ENCODE measurements at places on chromosomes 6 and 20.

GRCh38 chr6:40054602-40055001 lies 120.3 kb upstream of the MOCS1 start:
- no peak for DNase-seq

GRCh38 chr20:35121186-35121585 lies 25.9 kb downstream of the EDEM2 start:
- DNase-seq, result no peak

DNA sequence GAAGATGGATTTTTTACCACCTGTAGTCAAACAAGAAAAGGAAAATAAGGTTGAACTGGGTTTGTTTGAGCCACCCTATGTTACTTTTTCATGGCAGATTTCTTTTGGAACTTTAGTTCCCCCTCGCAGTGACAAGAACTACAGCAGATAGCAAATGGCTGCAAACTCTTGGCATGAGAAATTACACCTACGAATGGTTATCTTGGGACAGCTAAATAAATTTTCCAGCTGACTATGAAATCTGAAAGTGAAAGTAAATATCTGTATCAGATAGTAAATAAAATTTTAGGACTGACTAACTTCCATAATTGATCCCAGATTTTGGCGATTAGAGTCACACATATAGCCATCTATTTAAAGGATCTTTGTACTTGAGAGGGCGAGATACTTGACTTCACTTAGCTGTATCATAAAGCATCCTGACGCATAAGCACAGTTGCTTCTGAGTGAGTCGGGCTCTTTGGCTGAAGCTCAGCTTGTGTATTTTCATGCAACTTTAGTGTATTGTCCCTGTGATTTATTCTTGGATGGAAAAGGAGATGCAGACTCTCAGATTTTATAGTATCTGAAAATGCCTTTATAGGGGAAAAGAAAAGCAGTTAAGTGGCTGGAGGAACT lies 125.3 kb upstream of the B3GAT2 start:
- no peak for DNase-seq

DNA sequence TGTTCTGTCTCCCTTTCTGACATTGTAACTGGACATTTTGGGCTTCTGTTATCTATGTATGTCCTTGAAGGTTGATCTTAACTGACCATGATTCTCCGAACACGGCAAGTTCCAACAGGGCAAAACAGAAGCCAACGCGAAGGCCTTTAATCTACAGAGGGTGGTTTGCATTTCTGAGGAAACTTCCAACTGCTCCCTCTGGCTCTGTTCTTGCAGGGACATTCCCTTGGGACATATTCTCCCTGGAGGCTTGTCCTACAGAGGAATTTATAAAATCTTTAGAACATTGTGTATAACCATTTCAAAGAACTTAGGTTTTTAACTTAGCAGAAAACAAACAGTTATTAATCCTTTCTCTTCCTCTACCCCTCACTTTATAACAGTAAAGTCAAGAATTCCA lies 189.0 kb upstream of the CDYL start:
- no peak for DNase-seq

DNA sequence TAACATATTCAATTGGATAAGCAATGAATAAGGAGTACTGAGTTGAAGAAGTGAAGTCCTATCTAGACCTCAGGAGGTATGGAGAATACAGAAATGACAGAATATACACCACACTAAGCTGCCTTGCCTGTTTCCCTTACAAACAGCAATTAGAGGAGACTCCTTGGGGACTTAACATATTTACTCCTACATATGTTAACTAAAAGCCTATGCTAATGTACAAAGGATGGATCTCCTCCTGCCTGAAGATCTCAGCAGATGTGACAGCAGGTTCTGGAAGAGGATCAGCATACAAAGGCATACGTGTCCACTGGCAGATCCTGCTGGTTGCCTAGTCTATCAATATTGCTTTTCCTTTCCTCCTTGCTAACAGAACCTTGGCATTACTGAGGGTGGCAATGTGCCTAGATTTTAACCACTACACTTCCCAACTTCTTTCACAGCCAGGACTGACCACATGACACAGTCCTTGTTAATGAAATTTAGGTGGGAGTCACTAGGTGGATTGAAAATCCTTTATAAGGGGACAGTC lies 29.6 kb downstream of the PRKN start:
- DNase-seq, result no peak

DNA sequence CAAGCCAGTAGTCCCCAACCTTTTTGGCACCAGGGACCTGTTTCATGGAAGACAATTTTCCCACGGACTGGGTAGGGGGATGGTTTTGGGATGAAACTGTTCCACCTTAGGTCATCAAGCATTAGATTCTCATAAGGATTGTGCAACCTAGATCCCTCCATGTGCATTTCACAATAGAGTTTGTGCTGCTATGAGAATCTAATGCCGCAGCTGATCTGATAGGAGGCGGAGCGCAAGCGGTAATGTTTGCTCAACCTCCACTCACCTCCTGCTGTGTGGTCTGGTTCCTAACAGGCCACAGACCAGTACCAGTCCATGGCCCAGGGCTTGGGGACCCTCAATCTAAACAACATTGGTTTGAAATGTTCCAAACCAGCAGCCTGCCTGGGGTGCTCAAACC lies 137.0 kb upstream of the STXBP5 start:
- no peak for DNase-seq

DNA sequence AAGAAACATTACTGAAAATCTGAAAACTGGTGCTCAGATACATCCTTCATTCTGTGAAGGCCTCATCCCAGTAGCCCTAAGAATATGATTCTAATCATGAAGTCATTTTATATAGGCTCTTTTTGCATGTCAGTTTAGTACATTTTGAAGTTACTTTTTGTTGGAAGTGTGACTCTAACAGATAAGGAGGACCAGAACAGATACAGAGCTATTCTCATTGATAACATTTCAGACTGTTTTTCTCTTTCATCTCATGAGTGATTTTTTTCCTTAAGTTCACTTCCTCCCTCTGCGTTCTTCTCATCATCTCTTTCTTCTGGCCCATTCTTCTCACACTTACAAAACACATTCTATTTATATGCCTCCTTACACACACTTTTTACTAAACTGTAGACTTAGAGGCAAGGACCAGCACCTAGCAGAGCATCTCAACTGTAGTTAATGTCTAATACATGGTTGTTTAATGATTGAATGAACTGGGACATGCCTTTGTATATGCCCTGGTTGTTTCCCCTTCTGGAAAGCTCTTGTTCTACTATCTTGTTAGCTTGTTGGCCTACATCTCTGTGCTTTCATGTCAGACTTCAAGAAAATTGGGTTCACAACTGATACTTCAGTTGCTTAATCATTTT lies 8.7 kb downstream of the CTNNBL1 start:
- no peak for DNase-seq

Data from aorta (tissue), 5 donors.